ENCODE measurements at places on chromosomes 12 and 14.

GRCh38 chr12:24378548-24379407 is 429.3 kb upstream of the SOX5 start:
- DNase-seq = no peak

DNA sequence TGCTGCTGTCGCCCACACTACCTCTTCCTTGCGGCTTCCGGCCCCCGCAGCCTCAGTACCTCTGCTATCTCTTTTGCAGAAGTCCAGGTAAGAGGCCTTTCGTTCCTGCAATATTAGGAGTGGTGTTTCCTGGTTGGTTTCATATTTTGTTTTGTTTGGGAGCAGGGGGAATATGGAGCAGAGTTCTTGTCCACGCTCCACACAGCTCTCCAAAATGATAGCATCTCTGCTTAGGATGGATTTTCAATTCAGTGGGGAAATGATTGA is 768 bp downstream of the OXA1L start:
- DNase-seq = no peak

DNA sequence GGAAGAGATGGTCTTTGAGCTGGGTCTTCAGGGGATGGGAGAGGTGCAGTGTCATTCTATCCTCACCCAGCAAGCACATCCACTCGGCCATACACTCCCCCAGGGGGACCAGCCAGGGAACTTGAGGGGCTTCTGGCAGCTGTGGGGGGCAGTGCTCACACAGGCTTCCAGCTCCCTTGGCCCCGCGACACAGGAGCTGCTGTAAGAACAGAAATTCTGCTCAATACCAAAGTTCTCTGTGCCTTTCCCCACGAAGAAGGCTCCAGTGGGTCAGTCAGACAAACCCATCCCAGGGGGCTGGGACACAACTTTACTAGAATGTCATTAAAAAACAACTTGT is 289.1 kb upstream of the RTL1 start:
- DNase-seq = no peak

GRCh38 chr14:64293976-64294671 is at the start of gene ESR2:
Gene ESR2, minus strand, starts transcription at chr14:64294371. Its CDS starts 11,386 bp downstream, at chr14:64282985.
- DNase-seq = peak; percentile 21

DNA sequence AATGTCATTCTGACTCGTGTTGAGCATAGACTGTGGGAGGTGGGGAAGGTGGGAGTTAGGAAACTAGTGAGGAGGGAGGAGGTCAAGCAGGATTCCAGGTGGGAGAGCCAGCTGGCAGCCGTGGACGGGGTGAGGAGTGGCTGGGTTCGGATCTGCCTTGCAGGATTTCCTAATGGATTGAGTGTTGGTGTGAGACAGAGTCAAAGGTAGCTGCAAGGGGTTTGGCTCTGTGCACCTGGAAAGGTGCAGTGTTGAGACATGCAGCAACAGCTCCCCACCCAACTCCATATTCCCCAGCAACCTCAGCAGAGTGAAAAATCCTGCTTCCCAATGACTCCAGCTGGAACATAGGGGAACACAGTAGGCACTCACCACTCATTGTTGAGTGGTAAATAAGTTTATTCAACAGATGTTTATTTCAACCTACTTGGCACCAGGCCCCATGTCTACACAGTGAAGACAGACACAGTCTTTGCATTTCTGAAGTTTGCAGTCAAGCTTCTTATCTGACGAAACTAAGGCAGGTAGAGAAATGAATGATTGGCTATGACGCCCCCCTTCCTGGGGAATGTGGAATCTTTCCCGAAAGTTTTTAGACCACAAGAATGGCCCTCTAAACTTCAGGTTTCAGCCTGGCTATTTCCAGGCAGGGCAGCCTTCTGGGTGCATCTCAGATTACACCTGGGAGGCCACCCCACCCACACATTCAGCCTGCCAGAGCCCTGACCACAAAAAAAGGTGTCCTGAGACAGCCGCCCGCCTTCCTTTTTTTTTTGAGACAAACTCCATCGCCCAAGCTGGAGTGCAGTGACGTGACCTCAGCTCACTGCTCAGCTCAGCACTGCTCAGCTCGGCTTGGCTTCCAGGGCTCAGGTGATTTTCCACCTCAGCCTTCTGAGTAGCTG is 37.9 kb upstream of the PLEKHG6 start:
- peak; percentile 98 for DNase-seq

- no peak for DNase-seq
Measured at GRCh38 chr12:48917857-48918537, 7.3 kb downstream of the FKBP11 start.

- DNase-seq = no peak
Measured at GRCh38 chr14:44300916-44301315, 206.2 kb downstream of the FSCB start.

- DNase-seq = no peak
Measured at GRCh38 chr14:77407158-77407557, 16.2 kb downstream of the NOXRED1 start.

DNA sequence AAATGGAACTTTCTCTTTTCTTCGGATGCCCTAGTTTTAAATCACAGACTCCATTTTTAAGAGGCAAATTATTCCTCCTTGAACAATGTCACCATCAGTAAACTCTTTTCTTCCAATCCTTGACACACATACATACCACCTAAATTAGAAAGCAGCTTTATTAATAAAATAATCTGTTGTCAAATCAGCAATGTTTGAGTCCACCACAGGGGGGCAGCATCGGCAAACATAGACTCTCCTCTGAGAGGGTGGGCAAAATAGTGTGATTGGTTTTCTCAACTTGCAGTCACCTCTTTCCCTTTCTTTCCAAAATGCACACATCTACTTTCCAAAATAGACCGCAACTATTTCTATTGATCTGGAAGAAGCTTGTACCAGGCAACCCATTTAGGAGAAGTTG is 438.4 kb upstream of the OR4E1 start:
- DNase-seq = no peak

DNA sequence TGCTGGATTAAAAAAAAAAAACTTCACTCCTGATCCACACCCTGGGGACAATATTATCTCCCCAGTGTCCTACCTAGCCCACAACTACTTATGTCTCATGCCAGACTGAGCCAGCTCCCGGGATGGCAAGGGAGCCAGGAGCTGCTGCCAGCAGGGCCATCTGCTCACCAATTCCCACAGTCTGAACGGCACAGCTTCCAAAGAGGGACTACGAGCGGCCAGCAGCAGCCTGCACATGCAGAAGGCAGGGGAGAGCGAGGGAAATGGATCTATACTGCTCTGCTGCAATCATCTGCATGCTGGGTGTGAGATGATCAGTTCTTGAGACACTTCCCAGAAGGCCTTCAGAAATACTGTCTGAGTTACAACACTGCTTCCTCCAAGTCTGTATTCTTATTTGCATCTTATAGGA is 11.1 kb downstream of the SSH1 start:
- no peak for DNase-seq

DNA sequence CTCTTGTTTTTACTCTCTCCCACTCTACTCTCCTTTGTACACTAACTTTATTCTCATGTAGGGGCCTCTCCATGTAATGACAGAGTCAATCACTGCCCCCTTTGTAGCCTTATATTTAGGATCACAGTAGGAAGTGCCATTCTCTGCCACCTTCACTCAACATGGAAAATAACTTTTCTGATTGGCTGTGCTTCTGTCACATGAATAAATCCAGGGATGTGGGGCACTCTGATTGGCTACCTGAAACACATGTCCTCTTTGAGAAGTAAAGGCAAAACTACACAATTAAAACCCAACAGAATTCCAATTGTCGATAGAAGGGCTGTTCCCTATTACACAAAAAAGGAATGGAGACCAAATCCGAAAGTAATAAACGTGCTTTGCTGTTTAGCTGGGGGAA is at the start of gene RNASE9:
Gene RNASE9 (minus strand): TSS at position 87 of the 400 bp plus-strand sequence.
- no peak for DNase-seq

All from SW480 (cell line).